ENCODE measurements at places on chromosomes 2 and 18.

DNA sequence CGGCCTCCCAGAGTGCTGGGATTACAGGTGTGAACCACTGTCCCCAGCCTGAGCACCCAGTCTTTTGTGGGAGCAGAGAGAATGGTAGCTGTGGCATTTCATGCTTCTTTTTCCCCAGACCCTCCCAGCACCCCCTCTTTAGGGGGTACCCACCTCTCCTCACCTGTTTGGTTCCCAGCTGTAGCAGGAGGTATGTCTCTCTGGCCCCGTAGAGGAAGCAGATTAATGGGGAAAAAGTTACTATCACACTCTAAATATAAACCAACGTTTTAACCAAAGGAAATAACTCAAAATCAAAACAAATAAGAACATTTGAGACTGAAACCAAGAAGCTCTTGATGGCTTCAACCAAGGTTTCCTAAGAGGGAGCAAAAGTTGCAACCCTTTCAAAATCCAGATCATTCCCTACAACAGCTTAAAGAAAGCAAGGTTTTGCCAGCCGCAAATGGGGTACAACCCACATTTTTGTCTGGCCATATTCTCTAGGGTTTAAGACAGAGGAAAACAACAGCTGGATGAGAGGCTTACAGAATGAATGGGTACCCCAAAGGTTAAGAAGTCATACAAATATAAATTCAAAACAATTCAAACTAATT lies 8.0 kb downstream of the RNF125 start:
- DNase-seq: no peak

DNA sequence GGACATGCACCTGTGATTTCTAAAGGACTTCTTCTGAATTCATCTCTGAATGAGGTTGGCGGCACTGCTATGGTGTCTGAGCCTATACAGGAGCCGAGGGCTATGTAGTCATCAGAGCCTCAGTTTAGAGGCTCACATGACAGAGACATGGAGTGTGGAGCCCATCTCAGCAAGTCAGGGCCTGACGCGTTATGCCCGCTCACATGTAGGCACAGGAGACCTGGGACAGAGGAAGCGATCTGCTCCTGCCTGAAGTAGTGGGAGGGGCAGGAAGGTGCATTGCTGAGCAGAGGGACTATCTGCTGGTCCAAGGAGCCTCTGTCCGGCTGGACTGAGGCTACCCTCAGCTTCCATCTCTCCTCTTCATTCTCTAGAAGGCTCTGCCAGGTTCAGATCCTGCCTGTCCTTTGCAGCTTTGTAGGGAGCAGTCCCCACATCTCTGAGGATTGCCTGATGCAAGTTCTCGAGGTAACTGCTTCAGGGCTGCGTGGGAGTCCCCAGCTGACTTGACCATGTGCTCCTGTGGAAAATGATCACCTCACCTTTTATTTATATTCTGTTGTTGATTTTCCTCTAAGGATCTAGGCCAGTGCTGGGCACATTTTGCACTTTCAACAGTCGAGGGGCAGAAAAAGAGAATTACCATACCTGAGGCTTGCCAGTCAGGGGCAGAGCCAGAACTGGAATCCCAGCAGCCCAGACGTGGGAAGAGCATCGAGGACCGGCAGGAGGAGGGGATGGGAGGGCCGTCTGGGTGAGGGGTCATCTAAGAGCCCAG lies 16.6 kb downstream of the KLHL29 start:
- no peak for DNase-seq

DNA sequence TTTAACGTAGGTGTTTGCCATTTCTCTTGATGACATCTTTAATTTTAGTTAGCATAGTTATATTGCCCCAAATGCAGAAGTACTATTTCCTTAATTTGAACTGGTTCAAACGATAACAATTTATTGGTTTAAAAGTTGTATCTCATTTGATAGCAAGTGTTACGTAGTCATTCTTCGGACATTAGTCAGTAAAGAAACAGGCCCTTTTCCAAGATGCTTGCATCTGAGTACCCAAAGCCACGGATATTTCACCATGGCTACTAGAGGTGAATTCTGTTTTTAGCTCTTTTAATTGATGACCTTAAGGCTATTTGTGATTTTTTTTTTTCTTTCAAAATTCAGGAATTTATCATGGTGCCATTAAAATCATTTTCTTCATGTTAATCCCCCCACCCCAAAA lies 32.1 kb downstream of the GLS start:
- DNase-seq: no peak

DNA sequence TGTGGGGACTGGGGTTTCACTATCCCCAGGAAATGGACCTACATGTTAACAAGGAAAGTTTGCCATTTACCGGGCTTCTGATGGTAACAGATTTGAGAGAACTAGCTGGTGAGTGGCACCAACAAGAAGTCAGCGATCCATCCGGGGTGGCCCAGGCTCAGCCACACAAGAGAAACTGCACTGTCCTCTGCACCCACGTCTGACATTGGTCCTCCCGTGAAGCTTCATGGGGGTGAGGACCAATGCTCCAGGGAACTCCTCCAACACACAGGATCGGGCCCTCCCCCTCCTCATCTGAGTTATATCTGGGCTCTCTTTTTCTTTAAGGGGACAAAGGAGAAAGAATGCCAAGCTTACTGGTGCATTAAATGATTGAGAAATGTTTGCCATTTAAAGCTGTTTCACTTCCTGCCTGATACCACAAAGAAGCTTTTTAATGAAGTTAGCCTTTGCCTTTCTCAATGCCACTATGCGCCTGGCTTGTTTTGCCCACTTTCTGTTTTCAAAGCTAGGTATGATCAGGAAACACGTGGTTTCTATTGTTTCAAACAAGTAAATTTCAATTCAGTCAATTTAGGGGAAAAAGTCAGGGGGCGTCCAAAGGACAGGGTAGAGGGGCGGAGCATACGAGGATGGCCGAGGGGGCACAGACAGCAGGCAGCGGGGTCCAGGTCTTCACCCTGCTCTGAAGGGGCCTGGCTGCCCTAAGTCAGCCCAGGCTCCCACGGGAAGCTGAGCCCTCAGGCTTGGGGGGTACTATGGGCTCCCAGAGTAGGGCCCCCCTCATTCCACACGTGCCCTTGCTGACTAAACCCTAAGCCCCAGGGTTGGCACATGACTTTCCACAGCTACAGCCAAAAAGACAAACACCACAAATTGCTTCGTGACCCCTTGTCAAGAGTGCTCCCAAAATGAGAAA lies 204.0 kb upstream of the ID2 start:
- DNase-seq: no peak

DNA sequence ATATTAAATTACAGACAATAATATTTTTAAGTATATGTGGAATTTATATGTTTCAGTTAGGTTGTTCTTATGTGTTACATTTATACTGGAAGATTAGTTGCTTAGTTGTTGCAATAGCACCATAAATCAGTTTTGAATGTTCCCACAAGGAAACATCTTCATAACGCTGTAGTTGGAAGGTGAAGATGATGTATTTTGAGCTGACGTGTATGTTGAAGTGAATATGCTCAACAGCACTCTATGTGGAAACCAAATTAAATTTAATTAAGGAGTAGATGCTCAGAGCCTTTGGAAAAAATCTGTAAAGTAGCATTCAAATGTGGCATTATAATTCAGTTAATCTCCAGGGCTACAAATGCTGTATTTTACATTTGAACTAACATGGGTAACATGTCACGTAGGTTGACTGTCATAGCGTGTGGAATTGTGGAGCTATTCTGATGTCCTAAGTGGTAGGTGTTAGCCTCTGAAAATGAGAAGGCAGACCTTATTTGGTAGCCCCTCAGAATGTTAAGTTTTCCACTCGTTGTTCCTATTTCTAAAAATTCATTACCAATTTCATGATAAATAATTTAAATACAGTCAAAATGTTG lies 88.5 kb downstream of the MEIS1 start:
- no peak for DNase-seq

DNA sequence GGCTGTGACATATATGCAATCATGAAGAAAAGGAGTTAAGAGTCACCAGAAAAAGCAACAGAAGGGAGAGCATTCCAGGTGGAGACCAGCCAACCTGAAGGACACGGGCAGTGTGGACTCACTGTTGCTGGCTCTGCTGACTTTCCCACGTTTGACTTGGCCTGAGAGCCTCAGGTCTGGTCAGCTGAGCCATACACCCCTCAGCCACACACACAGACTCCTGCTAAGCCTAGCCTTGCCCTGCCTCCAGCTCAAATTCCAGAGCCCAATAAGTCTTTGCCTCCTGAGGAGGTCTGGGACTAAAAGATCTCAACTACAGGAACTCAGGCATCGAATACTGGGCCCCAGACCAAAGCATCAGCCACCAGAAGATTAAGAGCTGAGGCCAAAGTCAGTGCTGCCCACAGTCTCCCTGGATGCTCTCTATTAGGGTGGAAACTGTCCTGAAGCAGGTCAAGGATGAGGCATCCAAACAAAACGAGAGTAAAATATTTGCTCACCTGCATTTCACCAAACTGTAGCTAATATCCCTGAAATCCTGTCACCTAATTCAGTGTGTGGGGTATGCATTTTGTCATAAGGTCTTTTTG lies 23.3 kb downstream of the CACNB4 start:
- DNase-seq: no peak

GRCh38 chr2:590214-591175 lies 86.7 kb downstream of the TMEM18 start:
- DNase-seq: no peak

- no peak for DNase-seq
These were observed 28.5 kb upstream of the AQP4 start for GRCh38 chr18:26893996-26894395.

GRCh38 chr18:30280861-30281470 lies 761.6 kb downstream of the DSC3 start:
- DNase-seq: no peak

DNA sequence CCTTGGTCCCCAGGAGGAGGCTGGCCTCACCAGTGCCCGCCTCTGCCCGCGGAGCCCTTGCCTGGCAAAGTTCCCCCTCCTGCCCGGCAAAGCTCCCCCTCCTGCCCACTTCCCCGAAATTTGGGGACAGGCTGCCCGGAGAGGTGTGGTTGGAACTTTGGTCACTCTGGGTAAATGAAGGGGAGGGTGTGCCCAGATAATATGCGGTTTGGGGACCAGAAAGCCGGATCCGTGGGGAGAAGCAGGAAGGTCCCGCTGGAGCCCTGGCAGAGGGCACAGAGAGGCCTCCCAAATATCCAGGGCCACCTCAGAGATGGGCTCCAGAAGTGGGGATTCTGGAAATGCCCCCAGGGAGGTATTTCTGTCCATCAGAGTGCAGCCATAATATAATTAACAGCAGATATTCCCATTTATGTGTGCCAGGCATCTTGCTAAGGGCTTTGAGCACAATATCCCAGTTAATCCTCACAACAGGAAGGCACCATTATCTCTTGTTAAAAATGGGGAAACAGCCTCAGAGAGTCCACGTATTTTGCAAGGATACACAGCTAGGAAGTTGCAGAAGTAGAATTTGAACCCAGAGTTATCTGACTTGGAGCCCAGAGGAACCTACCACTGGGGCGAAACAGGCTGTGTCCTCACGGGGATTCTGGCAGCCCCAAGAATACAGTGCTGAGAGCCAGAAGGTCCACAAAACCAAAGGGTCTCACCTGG lies 914 bp downstream of the STEAP3 start:
- DNase-seq: no peak

GRCh38 chr2:100068395-100068794 lies 74.0 kb downstream of the AFF3 start:
- no peak for DNase-seq

DNA sequence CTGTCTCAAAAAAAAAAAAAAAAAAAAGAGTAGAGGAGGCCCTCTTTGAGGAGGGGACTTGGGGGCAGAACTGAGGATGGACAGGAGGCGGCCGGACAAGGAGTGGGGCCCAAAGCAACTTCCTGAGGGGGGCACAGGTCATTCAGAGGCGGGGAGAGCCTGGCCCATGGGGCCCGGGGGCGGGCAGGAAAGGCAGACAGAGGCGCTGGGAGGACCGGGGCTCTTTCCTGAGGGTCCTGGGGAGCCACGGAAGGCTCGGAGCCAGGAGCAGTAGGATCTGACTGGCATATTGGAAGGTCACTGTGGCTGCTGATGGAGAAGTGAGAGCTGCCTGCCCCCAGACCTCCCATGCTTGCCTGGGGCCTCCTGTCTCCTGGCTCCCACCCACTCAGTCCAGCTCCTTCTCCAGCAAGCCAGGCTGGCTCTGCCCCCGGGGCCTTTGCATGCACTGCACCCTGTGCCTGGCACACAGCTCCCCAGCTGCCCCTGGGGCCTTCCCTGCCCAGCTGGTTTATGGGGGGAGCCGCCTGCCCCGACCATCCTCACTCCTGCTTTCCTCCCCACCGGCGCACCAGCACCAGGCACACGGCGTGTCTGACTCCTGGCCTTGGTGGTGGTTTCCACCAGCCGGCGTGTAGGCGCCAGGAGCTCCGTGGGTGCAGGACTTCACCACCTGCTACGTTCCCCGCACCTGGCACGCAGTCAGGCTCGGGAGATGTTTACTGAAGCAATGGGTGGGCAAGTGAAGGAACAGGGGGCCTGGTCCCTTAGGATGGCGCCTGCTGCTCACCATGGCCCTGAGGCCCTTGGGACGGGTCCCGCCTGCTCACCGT lies 5.6 kb downstream of the ESPNL start:
- no peak for DNase-seq

GRCh38 chr2:71831193-71831577 lies 316.5 kb downstream of the CYP26B1 start:
- no peak for DNase-seq

- DNase-seq: no peak
These were observed 190.7 kb downstream of the NOL4 start for GRCh38 chr18:34033968-34034367.

GRCh38 chr2:137205324-137205723 lies 440.0 kb downstream of the THSD7B start:
- DNase-seq: no peak

- DNase-seq: no peak
These were observed 30.6 kb upstream of the CD8A start for GRCh38 chr2:86821306-86821705.

DNA sequence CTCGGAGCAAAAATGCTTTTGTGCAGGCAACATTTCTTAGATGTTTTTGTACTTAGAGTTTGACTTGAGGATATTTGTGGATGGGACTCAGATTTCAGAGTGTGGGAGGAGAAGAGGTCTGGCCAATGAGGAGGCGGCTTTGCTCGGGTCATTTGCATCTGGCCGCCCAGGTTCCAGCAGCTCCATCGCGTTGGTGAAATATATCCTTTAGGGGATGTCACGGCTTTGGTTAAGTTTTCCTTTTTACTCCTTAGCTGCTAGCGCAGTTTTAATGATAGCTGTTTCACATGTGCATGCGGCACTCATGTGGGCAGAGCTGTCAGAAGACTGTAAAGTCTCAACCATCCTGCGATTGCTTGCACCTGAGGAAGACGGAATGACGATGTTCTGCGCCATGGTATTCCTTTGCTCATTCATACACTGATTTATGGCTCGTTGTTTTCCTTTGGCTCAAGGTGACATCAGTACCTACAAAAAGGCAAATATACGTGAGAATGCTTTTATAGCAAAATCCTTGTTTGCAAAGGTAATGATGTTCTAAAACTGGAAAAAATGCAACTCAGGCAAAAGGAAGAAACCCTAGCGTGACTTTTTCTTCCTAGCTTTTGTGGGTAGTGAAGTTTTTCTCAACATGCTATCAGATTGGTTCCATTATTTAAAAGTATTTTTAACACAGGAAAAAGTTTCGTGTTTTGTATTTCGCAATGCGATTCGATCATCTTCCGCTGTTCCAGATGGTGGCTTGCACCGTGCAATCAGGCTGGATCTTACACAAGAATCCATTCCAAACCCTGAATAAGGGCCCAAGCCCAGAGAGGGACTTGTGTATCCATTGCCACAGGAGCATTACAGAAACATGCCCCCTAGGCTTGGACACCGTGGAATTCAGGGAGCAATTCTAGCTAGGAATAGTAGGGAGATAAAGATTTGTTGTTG lies 70.5 kb upstream of the ZNF516 start:
- no peak for DNase-seq

GRCh38 chr2:77831060-77831459 lies 308.9 kb upstream of the LRRTM4 start:
- no peak for DNase-seq

Data from activated CD4-positive, alpha-beta T cell treated with anti-CD3 and anti-CD28 coated beads for 4 hours (primary cell).